Neural crest cell (in vitro differentiated cells): ENCODE measurements at places on chromosomes 16 and 17.

DNA sequence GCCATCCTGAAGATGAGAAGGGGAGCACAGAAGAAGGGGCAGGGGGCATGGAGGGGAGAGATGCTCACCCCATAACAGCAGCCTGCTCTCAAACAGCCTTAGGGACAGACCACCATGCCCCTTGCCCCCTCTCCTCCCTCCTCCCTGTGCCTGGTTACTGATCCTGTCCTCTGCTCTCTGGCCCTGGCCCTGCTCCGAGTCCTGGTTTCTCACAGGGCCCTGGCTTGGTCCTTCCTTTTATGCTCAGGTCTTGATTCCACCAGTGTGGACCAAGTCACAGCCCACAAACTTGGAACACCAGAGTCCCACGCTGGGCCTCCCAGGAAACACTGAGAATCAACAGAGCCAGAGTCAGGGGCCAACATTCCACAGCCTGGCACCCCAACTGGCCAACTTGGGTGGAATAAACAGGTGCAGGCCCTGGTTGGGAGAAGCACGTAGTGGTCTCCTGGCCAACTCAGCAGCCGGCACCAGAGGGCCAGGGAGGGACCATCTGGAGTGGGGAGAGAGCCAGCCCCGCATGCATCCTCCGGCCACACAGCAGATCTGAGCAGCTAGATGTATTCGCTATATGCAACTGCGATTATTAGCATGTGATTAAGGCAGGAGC, 44.9 kb upstream of the CDC42EP4 start:
- no peak for DNase-seq

- no peak for DNase-seq
Observed at GRCh38 chr17:4488989-4489595, 9.6 kb upstream of the SPNS2 start.

DNA sequence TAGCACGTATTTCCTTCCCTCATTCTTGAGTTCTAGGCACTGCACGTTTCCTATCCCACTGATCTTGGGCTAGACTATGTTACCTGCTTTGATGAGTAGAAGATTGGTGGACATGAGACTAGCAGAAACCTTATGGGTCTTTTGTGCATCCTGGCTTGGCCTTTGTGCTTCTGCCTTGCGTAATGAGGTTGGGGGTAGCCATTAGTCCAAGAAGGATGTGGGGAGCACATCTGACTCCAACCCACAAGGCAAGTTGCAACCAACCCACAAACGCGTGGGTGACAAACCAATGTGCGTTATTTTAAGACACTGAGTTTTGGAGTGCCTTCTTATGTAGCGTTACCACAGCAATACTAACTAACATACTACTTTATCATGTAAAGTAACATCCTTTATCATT, 180.4 kb upstream of the IRX5 start:
- no peak for DNase-seq

DNA sequence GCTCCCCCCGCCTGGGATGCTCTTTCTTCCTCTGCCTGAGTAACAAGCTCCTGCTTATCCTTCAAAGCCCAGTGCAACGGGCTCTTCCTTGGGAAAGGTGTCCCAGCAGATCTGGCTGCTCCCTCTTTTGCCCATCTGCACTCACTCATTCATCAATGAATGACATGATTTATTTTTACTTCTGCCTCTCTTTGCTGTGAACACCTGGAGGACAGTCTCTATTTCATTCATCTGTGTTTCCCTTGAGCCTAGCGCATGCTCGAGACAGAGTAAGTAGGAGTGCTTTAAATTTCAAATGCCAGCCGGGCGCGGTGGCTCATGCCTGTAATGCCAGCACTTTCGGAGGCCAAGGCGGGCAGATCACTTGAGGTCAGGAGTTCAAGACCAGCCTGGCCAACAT, 22.0 kb upstream of the GINS2 start:
- DNase-seq = no peak

- DNase-seq = no peak
Observed at GRCh38 chr17:75313941-75314551, 24.8 kb upstream of the SLC25A19 start.

DNA sequence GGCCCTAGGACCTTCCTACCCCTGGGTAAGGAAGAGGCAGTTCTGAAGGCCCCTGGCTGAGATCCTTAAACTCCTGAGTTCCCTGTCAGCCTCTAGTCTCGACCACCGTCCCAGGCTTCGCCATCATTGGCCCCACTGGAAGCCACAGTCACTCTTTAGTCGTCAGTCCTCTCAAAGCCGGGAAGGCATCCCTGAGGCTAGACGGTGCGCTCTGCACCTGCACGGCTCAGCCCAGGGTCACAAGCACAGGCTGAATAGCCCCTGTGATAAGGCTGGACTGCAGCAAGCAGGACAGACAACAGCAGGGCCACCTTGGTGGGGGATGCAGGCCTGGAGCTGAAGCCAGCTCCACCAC, 3.3 kb upstream of the HEXIM1 start:
- no peak for DNase-seq

DNA sequence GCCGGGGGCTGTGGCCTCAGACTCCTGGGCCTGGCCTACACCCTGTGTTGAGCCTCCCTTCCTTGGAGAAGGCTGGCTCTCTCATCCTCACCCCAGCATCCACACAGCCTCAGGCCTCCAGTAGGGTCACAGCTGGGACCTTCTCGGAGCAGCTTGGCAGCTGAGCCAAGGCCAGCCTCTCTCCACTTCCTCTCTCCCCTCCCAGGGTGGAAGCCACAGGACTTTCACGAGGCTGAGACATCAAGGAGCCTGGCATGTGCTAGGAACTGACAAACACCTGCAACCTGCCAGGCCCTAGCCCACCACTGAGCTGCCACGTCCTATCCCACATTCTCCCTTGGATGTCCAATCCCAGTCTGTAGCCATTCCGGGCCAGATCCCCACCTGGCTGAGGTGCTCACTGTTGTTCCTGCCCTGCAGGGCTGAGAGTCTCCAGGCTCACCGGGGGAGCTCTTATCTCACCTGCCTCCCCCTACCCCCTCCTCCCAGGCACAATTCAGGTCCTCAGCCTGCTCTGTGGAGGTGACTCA, 3.1 kb downstream of the MMP15 start:
- DNase-seq = no peak

DNA sequence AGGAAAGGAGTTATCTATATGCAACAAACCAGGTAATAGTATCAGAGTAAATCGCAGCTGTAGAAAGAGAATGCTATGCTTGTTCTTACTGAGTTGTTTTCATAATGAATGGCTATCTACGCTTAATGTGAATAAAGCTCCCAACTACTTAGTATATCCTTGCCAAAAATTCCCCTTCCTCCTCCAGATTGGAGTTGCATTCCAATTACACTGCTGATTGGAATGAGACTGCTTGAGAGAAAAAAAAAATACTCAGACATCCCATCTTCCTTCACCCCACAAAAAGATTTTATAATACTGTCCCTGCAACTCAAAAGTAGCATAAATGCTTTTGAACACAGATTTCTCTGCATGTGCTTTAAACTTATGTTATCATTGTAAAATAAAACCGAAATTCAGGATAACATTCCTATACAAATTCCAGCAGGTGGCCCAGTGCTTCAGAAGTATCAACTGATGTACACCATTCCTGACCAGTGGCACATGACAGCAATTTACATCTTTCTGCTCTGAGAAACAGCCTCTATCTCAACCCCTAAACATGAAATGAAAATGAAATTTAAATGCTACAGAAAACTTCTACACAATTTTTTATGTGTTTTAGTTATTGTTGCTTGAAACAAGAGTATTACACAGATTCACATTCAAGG, 47.0 kb downstream of the SMURF2 start:
- DNase-seq = no peak

GRCh38 chr17:39744075-39744835, 6.5 kb downstream of the GRB7 start:
- no peak for DNase-seq

DNA sequence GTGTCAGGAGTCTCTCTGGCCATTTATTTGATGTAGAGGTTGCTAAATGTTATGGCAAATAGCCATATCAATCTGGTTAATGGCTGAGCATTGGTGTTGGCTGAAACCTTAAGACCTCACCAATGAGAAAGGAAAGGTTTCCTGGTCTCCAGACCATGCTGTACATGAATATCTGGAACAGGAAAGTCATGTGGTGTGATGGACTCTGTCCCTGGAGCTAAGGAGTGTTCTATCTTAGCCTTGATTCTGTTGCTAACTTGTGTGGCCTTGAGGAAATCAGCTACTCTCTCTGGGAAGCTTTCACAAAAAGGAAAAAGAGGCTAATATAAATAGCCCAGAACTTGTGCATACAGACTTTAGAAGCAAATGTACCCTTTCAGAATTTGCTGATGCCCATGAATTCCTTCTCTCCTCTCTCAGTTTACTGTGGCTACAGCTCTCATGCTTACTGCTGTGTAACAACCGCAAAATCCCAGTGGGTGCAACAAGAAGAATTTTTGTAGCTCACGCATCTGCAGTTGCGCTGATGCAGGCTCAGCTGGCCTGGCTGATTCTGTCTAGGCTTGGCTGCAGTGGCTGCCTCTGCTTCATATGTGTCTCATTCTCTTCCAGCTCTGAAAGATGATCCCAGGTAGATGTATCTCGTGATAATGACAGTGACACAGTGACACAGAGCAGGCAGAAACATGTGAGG, 287.5 kb downstream of the NPIPA8 start:
- DNase-seq = no peak

DNA sequence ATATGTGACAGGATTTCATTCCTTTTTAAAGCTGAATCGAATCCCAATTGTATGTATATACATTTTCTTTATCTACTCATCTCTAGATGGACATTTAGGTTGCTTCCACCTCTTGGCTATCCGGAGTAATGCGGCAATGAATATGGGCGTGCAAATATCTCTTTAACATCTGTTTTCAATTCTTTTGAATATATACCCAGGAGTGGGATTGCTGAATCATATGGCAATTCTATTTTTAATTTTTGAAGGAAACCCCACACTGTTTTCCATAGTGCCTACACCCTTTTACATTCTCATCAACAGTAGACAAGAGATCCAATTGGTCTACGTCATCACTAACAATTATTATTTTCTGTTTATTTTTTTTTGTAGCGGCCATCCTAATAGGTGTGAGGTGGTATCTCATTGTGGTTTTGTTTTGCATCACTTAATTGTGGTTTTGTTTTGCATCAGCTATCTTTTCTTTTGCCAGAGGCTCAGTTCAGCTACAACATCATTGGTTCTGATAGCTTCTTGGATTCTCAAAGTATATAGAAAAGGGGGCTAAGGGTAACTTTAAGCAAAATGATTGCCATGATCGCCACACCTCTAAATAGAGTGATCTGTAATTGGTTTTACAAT, 25.6 kb upstream of the MAP2K6 start:
- no peak for DNase-seq

GRCh38 chr17:12098568-12098967, 77.9 kb downstream of the MAP2K4 start:
- no peak for DNase-seq

DNA sequence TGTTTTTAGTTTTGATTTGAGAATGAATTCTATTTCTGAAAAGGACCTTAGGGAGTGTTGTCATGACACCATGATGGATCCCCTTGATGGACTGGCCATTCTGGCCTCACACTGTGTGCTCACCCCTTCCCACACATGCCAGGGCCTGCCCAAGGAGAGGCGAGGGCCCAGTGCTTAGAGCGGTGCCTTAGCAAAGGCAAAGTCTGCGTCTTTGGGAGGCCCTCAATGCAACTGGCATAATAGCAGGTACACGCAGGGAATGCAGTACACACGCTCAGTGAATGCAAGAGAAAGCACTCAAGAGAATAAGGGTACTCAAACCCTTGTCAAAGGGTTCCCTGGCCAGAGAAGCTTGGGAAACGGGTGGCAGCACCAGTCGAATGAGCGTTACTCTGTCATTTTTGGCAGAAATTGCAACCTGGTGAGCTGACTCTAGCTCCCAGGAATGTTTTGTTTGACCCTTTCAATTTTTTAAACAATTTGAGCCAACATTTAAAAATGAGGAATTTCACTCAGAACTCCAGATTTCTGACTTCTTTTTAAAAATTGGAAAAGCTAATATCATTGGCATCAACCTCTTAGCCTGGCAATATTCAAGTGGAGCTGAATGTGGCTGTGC, 32.1 kb downstream of the NKD1 start:
- DNase-seq = no peak

- DNase-seq = no peak
Observed at GRCh38 chr17:59254742-59255141, 34.4 kb downstream of the GDPD1 start.

- DNase-seq = no peak
Observed at GRCh38 chr17:7834542-7834956, 532 bp downstream of the KDM6B start.

DNA sequence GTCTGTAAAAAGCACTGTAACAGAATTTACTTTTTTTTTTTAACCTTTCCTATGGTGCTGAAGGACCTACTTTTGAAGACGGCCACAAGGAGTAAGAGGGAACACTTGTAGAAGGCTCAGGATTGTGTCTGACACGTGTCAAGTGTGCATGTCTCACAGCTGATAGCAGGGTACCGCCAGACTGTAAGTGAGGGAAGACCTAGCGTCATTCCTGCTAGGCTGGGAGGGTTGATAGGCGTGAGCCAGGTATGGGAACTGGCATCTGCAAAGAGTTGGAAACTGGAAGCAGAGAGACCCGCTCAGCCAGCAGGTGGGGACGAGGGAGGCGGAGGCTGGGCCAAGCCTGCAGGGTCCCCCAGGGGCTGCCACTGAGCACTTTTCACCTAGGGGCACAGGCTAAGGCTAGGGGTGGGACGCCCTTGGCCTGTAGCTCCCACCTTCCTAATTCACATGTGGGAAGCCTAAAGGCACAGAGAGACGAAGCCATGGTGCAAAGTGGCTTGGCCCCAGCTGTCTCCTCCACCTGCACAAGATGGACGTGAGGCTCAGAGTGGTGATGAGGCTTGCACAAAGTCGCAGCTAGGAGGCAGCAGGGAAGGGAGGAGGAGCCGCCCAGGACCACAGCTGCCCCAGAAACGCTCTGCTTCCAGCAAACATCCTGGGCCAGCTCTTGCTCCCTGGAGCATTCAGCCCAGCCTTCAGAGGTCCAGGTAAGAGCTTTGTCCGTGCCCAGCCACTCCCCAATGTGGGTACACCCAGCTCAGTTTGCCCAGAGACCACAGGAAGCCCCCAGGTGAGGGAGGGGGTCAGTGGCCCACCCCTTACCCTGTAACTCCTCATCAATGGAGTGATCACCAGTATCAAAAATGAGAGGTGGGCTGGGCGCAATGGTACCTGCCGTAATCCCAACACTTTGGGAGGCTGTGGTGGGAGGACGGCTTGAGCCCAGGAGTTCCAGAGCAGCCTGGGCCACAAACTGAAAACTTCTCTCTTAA, 18.9 kb downstream of the VASN start:
- no peak for DNase-seq

- DNase-seq = no peak
Observed at GRCh38 chr16:78684030-78684611, 584.7 kb downstream of the WWOX start.

DNA sequence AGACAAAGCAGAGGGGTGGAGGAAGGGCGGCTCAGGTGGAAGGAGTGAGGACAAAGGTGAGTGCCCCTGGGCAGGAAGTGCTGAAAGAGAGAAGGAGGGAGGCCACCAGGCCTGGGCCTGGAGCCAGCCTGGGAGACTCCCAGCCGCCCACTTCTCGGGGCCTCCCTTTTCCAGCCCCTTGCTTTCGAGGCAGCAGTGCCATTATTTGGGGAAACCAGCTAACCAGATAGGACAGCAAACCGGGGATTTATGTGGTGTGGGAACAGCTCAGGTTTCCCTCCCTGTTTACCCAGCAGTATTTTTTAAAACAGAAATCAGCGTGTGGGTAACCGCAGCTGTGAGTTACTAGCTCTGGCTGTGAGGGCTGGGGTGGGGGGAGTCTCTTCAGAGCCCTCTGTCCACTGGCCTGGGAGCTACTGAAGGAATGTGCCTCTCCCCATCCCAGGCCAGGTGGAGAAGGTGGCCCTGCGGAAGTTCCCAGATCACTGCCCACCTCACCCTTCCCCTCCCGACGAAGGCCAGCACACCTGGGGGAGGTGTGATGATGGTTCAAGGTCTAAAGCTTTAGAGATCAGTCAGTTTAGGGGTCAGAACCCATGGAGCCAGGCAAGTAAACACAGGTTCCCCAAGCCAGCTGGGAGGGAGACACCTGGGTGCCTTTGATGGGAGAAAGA, 8.4 kb upstream of the MEOX1 start:
- no peak for DNase-seq
